ENCODE measurements at places on chromosomes 7 and 10.

GRCh38 chr7:43873300-43873699, 4.0 kb upstream of the MRPS24 start:
- no peak for DNase-seq

- DNase-seq = no peak
Observed at GRCh38 chr7:156682928-156683327, 42.4 kb downstream of the RNF32 start.

- no peak for DNase-seq
Observed at GRCh38 chr10:6516929-6517284, 63.2 kb downstream of the PRKCQ start.

GRCh38 chr7:17126413-17127268, 171.8 kb upstream of the AHR start:
- DNase-seq = no peak

DNA sequence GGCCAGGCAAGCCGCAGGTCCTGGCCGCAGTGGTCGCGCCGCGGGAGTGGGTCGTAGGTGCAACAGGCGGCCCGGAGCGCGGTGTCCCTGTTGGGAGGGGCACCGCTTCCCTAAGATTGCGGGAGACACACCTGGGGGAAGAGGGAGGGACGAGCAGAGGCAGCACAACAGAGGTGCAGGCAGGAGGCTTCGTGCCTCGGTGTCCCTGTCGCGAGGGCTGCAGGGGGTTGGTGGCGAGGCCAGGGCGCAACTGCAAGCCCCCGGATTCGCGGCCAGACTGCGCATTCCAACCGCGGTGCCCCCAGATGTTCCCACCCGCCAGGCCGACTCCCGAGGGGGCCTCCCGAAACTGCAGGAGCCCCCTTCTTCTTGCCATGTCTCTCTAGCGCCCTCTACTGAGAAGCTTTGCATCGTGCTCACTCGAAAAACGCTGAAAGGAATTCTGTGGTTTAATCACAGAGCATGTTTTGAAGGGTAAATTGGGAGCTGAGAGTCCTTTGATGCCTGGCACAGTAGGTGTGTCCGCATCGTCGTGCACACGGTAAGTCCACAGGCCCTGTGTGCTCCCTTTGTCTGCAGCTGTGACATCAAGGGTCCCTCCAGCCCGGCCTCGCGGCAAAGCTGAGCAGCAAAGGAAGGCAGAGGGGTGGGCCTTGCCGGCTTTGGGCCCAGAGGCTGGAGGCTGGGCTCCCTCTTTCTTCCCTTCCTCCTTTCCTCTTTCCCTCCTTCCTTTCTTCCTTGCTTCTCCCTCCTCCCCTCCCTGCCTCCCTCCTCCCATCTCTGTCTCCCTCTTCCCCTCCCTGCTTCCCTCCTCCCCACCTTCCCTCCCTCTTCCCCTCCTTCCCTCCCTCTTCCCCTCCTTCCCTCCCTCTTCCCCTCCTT, 6.2 kb upstream of the MBL2 start:
- no peak for DNase-seq

DNA sequence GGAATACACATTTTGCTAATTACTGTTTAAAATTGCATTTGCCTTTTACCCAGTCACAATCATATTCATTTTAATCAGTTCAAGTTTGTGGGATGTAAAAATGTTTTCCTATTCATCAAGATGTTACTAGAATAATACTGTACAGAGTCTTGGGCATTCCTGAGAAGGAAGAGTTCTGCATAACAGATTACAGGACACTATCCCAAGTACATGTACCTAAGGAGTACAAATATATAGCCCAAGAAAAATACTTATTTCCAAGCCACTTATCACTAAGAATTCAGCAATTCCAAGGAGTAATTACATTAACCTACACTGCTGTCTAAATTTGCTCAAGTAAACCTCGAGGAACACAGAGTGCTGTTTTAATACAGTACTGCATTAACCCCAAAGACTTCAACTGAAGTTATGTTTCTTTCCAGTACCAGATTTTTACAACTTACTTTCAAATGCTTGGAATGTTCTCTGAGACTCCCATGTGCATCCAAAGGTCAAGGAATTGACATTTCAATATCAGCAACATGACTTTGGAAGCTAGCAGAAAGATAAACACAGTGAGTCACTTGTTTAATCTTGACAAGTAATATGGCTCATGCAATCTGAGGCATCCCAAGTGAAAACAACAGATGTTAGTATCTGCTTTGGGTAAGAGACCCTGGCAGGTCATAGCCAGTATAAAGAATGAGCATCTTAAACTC, 125.4 kb upstream of the BET1 start:
- no peak for DNase-seq

DNA sequence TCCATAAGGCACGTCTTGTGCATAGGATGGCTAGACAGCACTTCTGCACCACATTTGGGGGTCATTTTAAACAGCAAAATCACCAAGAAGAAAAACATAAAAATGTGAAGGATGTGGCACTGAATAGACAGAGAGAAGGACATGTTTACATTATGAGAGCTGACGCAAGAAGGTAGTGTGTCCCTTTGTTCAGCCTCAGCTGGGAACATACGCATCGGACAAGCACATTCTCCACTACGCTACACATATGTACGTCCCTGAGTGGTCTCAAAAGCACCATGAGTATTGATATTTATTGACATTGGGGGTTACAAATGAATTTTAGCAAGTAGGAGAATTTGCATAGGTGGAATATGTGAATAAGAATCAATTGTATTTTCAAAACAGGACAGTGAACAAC, 20.2 kb downstream of the DDC start:
- DNase-seq = no peak

GRCh38 chr7:103380395-103381191, 33.1 kb downstream of the PSMC2 start:
- no peak for DNase-seq

DNA sequence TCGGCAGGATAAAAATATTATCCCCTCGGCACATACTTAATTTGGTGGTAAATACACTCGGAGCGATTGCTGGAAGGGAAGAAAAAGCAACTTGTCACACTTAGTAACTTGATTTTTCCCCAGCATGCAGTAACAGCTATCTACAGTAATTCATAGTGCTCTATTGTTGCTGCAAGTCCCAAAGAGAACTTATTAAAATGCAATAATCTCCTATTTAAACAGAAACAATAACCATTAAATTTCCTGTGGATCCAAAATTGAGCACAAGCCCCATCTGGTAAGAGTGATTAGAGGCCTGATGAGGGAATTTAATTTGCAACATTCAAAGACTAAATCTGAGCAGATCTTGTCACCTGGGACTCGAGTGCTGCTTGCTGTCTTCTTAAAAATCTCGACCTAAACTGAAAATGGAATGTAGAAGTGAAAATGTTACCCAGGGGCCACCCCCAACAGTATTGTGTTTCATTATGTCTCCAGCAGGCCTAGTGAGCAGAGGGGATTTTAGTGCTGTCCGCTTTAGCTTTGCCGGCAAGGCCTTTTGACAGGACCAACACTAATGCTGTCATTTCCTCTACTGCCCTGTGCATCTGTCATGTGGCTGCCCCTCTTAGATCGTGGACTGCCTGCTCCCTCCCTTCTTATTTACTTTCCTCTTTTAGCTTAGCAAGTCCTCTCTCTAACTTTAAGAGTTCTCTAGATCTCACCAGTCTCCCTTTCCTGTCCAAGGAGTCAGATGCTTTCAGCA, 639.7 kb downstream of the AUTS2 start:
- DNase-seq = no peak

DNA sequence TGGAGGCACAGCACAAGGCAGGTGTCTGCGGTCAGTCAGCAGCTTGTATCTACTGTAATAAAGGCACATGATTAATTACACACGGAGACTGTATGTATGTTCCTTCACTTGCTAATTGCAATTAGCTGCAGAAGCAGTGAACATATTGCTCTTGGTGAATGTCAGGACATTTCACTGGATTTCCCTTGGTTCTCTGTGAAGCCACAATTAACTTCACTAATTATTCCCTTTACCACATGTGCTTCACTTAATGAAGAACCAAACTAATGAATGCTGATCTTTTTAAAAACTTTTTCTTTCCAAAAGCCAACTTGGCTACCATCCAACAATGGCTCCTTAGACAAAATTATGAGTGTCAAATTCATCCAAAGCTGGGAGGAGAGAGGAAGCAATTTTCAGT, 290.7 kb downstream of the ADRA2A start:
- DNase-seq = no peak

DNA sequence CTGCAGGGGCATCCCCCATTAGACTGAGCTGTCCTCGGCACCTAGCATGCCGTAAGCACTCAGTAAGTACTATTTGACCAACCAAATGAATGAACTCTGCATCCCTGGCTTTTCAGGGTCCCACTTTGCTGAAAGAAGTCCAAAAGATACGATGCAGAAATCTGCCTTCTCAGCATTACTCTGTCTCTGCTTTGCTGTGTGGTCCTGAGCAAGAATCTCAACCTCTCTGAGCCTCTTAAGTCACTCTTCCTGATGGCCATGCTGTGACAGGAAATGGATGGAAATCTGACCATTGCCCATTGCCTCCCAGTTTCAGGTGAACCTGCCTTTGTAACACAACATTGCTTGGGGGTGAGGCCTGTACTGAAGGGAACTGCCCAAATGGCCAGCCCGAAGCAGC, 48.0 kb downstream of the GPAM start:
- no peak for DNase-seq

DNA sequence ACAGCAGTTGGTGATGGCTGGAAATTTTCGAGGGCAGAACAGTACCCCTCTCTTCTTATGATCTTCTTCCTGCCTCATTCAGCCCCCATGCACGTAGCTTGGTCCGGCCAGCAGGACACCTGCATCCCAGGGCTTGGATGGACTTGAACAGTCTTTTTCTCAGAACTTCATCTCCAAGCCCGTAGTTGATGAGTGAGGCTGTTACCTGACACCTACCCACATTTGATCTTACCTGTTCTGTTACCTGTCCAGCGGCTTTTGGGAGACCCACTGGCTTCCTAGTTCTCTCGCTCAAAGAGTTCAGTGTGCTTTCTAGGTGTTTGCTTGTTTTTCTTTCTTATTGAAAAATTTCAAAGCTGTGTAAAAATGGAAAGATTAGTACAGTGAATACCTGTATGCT, 212.2 kb downstream of the CUX1 start:
- no peak for DNase-seq

GRCh38 chr10:120574981-120575380, 118.0 kb downstream of the PLPP4 start:
- DNase-seq = no peak

DNA sequence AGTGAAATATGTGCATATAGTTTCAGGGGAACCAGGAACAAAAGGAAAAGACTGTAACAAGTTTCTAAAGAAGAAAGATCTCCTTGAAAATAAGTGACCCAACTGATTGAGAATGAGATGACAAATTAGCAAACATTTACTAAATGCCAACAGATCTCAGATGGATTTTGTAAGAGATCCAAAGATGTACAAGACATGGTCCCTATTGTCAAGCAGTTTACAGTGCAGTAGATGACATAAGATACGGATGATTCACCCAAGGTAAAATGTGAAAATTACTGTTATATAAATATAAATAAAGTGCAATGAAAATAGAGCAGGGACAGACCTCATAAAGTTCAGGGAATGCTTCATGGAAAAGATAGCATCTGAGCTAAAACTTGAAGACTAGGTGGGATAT, 121.5 kb upstream of the FZD1 start:
- no peak for DNase-seq

- DNase-seq = no peak
Observed at GRCh38 chr7:30846378-30846777, 65.3 kb upstream of the AQP1 start.

- no peak for DNase-seq
Observed at GRCh38 chr7:130468612-130469011, 23.3 kb upstream of the MEST start.

DNA sequence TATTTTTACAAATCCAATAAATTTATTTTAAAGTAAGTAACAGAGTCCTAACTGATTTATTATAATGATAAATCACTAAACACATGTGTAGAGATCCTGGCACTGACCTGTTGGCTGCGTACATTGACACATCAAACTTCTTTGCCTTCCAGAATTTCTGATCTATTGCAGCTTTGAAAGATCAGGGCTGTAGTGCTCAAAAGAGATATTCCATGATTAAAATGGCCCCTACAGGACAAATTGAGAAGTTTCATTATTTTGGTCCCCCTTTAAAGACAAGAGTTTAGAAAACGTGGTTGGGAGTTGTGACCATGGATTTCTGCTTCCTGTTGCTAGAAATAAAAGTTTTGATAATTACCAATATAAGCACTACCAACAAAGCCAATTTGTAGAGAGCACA, 87.7 kb upstream of the PDK4 start:
- DNase-seq = no peak

DNA sequence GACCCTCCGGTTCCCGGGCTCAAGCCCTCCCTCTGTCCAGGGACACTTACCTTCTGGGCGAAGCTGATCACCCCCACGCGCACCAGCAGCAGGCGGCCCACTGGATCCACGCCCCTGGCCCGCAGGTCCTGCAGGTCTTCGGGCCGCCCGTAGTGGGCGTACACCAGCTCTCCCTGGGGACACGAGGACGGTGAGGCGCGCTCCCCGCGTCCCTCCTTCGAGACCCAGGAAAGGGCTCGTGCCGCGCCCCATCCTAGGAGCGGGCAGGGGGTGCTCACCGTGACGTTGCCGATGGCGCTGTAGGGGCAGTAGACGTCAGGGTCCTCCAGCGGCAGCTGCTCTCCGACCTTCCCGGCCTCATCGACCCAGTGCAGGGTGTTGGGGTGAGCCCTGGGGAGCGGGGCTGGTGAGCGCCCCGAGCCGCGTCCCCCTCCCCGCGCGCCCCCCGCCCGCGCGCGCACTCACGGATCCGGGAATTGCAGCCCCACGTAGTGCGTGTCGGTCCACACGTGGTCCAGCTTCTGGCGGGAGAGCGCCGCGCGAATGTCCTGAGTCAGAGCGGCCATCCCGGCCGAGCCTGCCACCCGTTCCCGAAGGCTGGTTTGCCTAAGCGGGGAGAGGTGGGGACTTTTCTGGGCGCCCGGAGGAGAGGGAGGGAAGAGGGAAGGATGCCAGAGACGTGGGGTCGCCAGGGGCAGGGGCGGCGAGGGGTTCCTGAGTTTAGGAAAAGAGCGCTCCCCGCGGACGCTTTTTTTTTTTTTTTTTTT, 8.2 kb downstream of the TFR2 start:
- DNase-seq = peak; percentile 52

GRCh38 chr10:94183666-94184264, 179.0 kb downstream of the NOC3L start:
- peak; percentile 0 for DNase-seq

All from stimulated activated CD4-positive, alpha-beta T cell treated with anti-CD3 and anti-CD28 coated beads, Interleukin-2, amount 100 ng/mL, for 48 hours (primary cell).